Kidney glomerular epithelial cell (primary cell): ENCODE measurements at places on chromosomes 12 and 14.

DNA sequence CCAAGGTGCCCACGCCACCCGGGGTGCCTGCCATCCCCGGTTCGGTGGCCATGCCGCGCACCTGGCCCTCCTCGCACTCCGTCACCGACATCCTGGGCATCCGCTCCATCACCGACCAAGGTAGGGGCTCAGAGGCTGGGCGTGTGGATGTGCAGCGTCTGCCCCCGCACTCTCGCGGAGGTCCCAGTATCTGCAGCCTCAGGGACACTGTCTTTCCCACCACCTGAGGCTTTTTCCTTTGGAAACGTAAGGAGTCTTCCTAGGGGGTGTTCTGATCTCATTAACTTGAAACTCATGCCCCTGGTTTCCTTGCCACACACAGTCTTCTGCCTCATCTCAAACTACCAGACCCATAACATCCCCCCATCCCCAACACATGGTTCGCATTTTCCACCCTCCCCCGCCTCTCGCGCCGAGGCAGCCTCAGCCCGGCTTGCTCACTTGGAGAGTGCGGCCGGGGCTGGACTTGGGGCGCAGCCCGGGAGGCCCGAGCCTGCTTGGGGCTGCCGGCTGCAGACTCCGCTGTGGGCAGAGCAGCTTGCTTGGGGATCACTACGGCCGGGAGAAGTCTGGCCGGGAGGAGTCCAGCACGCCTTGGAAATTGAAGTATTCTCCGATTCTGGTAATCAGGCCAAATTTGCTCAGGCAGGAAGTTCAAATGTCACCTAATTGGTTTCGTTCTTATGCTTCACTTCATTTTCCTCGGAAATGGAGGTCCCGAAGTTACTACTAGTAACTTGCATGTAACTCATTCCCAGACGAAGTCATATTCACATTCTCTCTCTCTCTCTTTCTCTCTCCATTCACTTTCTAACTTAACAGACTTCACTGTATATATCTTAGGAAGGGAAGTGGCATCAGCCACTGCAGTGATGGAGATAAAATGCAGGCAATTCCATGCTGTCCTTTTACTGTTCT lies 2.0 kb downstream of the PAX9 start:
- no peak for DNase-seq

DNA sequence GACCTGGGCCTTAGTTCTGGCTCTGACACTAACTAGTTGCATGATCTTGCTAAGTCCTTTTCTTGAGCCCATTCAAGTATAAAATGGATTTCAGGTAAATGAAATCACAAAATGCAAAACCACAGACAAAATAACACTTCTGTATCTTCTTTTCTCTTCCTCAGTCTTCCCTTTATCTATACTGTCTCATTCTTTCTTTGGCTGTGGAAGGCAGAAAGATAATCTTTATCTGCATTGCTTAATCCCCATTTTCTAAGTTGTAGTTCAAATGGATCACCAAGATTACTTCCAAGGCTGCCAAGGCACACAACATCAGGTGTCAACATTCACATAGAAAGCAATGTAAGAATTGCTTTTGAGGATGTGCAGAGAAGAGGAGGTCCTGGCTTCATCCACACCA lies 30.3 kb downstream of the TESPA1 start:
- DNase-seq: no peak

DNA sequence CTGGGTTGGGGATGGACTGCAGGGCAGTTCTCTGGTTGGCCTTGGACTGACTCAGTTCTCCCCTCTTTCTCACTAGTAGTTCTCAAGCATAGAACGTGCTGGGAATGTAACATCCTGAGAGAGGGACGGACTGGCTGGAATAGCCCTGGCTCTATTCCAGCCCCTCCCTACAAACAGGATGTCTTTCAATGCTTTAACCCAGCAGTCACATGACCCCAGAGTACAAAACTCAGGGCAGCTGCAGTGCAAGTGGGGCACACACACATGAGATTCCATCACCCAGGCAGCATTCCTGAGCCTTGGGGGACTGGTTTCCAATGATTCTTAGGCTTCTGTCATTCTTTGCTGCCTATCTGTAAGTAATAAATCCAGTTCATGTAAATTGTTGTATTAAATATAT lies 1.6 kb upstream of the ACOT6 start:
- DNase-seq: peak; percentile 8

GRCh38 chr12:50375802-50376201 lies 20.6 kb downstream of the FAM186A start:
- DNase-seq: no peak

GRCh38 chr12:19444097-19444496 lies 4.8 kb downstream of the AEBP2 start:
- DNase-seq: no peak

GRCh38 chr12:54858562-54858961 lies 4.2 kb downstream of the MUCL1 start:
- DNase-seq: no peak

- DNase-seq: peak; percentile 9
These were observed 76.3 kb upstream of the FUT8 start for GRCh38 chr14:65336191-65336591.

DNA sequence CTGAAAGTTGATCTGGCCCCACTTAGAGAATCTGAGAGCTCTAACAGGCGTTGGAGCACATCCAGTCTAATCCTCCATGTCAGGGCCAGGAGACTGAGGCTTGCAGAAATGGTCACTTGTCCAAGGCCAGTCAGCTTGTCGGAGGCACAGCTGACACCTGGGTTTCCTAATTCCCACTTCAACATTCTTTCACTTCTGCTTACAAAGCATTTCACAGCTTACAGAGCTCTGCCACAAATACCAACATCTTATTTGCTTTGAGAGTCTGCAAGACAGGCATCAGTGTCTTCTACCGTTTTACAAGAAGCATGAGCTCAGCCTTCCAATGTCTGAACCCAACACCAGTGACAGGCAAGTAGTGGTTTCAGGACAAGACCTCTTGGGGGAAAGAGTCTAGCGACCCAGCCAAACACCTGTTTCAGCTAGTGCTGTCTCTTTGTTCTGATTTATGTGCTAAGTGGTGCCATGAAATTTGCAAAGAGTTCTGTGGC lies 31.8 kb downstream of the ISCA2 start:
- DNase-seq: no peak

DNA sequence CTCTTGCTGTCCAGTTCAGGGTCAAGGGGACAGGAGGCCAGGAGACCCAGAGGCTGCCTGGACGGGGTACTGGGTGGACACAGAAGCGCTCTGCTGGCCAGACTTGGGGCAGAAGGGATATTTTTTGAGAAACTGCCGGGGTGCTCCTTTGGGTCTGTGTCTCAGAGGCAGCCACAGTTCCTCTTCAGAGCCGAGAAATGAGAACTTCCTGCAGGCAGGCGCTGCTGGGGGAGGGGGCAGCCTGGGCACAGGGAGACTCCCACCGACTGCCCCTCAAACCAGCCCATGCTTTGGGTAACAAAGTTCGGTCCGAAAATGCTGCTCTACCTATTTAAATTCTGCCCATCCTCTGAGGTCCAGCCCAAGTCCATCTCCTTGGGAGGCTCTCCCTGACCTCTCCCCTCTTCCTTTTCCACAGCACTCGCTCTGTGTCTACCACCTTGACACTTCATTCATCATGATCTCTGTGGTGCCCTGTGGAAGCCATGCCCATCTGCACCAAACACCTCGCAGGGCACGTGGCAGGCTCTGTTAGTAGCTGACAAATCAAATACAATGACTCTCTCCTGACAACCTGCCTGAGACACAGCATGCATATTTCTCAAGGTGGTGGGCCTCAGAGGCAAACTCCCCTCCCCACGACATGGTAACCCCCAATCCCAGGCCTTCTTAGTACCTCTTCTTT lies 16.4 kb downstream of the HDAC7 start:
- no peak for DNase-seq

- no peak for DNase-seq
These were observed 15.9 kb downstream of the KCTD10 start for GRCh38 chr12:109461049-109461845.

DNA sequence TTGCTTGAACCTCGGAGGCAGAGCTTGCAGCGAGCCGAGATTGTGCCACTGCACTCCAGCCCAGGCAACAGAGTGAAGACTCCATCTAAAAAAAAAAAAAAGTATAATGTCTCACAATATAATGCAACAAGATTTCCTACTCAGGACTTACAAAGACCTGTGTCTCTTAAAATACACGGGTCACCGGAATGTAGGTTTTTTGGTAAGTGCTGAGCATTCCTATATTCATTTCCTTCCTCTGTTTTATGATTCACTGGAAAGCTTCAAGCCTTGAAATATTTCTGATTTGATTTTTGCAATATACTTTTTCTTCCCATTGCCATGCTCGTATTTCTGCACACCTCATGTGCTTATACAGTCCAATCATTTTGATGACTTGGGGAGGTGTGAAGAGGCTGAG lies 245.8 kb downstream of the FBXL14 start:
- no peak for DNase-seq

DNA sequence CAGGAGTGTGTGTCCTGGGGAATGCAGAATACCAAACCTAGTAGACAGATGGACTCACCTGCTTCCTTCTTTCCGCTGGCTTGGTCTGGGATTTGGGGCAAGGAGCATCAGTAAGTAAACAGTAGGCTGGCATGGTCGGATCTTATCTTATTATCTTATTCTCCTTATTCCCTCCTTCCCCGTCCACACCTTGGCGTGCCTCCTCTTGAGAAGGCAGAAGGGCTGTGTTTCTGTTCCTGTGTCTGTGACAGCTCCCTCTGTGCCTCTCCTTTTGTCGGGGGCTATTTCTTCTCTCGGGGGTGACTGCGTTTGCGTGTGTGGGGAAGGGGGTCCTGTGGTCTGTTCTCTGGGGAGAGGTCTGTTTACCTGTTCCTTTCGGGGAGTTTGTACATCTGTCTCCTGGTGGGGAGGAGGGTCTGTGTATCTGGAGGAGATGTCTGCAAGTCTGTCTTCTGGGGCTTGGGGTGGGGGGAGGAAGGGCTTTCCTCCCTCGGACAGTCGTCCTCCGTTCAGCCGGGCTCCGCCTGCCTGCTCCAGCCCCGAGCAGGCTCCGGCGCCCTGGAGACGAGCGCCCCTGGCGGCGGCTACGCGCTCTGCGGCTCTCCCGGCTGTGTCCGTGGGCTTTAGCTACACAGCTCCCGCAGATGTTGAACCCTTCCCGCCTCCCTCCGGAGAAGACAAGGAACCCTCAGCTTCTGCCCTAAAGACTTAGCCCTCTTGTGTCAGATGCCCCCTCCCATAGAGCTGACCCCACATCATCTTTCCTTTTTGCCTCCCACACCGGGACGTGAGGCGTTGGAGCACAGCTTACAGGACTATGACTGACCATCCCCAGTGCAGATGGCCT lies 4.4 kb downstream of the KRT86 start:
- peak; percentile 34 for DNase-seq

DNA sequence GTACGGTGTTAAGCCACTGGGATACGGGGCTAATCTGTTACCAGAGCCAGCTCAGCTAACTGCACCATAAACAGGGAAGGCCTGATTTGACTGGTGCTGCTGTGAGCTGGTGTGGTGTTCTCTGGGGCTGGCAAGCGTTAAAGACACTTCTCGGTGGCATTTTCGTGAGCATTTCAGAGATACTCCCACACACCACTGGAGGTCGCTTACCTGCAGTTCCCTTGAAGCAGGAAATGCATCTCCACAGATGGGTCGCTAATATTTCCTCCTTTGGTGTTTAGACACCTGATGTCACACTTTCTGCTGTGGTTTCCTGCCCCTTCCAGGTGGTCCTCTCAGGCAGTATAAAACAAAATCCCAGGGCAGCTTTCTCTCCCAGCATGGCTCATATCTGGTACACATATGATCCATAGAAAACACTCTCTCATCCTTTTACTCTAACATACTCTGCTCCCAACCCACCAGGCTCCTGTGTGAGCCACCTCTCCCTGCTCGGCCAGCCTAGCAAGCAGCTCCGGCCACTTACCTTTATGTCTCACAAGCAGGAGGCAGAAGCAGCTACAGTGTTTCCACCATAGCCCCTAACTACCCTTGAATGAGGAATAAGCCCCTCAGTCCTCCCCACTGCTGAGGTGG lies 129.9 kb upstream of the GRIN2B start:
- no peak for DNase-seq

DNA sequence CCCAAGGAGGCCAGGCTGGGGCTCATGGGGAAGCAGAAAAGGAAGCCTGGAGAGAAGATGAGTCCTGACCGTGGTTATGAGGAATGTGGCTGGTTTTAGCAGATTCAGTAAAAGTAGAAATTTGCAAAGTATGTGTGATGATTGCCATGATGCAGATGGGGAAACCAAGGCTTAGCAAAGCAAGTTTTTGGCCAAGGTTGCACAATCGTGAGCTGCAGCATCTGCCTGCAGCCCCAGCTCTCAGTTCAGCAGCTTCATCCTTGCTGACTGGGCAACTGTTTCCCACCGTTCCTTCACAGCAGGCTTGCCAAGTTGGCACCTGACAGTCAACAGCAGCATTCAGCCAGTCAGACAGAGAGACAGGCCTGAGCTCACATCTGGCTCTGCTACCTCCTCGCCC lies 656.7 kb downstream of the MED13L start:
- no peak for DNase-seq
